ENCODE measurements at places on chromosomes 7 and 10. TPM values are rescaled to one million over a fixed set of nuclear protein-coding genes. Genes with fewer than 3 reads are reported as not detected.

The TMUB1 gene
- total RNA-seq: 41.7 TPM

The SHTN1 gene
- total RNA-seq: 0.78 TPM

The OR2A5 gene
- not detected for total RNA-seq

The AOAH gene
- total RNA-seq: 1.5 TPM

The GRID1 gene
- 0.56 TPM for total RNA-seq

The DKK1 gene
- not detected for total RNA-seq

The CPA1 gene
- total RNA-seq: 1.1 TPM

The ZNF727 gene
- 3.1 TPM for total RNA-seq

Data from psoas muscle (tissue), 8 donors.